ENCODE measurements at places on chromosomes 7 and 10.

DNA sequence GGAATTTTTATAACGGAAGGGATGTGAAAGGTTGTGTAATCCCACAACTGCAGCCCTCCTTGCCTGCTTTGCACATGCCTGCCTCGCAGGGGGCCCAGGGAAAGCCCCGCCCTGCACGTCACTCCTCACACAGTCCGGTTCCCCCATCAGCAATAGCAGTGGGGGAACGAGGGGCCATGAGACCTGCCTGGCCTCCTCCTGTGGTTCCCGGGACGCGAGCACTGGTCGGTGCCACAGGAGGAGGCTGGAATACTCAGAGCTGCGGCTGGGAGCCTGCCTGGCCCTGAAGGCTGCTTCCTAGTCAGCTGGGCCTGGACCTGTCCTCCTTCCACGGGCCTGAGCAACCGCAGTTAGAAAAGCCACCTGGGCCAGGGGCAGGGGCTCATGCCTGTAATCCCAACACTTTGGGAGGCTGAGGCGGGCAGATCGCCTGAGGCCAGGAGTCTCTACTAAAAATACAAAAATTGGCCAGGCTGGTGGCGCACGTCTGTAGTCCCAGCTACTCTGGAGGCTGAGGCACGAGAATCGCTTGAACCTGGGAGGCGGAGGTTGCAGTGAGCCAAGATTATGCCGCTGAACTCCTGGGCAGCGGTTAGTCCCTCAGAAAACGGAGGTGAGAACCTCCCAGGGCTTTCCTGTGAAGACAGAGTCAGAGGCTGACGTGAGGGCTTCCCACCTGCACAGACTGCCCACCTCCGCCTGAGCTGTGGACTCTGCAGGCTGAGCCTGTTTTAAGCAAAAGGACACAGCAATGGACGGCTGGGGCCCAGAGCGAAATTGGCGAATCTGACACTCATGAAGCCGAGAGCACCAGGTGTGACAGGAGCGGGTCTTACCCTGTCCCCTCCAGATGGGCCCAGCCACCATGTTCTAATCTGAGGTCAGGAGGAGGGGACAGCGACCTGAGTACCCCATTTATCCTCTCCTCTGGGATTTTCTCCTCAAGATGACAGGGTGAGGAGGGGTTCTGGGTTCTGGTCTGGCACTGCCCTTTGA, 52.9 kb downstream of the VIPR2 start:
- DNase-seq = no peak

DNA sequence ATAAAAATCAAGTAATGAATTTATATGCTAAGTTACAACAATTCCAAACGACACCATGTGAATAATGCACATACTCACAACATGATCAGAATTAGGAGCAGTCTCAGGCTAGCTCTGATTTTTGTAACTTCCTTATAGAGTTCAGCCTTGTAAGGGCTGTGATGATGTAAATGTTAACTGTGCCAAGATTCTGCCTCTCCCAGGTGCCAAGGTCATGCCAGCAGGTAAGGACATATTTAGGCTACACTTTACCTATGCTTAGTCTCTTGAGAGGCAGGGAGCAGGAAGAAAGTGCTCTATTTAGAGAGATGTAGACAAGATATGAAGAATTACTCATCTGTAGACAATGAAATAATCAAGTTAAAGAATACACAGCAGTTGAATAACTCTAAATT, 53.6 kb upstream of the AGR3 start:
- no peak for DNase-seq

GRCh38 chr10:43305876-43306275, 39.0 kb upstream of the RASGEF1A start:
- no peak for DNase-seq

GRCh38 chr7:151795168-151795811, 81.6 kb downstream of the PRKAG2 start:
- DNase-seq = no peak

DNA sequence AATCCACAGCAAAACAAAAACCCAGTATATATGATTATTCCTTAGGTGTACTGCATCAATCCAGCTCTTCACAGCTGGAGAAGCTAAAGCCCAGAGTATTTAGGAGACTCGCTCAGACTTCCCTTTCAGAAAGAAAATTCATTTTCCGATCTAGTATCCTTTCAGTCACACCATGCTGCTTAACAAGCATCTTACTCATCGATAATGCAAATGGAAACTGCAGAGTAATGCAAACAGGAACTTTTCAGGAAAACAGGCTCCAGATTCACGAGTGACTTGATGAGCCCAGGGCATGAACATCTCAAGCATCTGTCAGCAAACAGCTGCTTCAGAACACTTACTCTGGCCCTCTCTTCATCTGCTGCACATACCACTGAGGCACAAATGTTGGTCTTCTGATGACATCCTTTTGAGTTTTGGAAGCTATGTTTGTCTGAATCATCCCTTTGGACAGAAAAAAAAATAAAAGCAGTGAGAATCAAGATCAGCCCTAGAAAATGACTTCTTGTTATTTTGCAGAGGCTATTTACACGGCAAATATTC, 24.9 kb upstream of the ZC3HAV1L start:
- DNase-seq = no peak

DNA sequence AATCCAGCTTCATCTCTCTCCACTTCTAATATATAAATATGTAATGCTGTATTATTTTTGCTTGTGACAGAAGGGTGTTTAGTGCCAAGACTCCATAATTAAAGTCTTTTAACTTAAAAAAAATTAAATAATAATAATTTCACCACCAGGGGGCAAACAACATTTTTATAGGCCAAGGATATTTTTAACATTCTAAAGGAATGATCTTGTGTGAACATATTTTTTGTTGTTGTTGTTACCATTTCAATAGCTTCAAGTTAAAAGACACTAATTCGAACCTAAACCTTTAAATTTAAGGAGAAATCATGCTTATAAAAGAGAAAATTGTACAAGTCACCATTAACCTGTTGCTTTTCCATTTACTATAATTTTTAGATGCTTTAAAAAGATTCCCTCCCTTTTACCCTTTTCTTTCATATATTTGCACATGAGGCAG, 7.5 kb upstream of the DNAJC1 start:
- no peak for DNase-seq

- no peak for DNase-seq
These were observed 319.2 kb downstream of the CDC14C start for GRCh38 chr7:49243521-49243920.

DNA sequence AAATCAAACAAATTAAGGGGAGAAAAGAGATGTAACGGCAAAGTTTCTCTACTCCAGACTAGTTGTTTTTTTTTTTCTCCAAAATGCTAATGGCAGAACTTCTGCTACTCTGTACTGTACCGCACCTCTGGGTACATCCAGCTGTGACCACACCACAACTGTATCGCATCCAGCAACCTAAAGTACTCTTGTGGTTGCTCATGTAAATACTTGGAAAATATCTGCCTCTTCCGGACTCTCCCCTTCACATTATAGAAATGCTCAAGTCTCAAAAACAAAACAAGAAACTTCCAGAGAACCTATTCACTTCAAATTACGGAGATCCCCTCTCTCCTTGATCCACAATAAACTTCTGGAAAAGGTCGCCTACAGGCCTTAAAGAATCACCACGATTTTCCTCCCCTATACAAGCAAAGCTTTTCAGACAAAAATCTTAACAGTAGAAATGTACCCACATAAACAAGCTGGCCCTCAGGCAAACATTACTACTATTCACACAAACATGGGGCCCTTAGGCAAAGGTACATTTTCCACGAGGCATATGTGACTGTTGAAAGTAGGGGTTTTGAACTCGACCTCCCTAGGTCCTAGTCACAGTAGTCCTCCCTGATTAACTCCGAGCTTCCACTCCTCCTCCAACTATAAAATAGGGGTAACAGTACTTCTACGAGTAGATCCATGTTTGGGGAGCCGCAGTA, 222.9 kb upstream of the MKLN1 start:
- DNase-seq = no peak

DNA sequence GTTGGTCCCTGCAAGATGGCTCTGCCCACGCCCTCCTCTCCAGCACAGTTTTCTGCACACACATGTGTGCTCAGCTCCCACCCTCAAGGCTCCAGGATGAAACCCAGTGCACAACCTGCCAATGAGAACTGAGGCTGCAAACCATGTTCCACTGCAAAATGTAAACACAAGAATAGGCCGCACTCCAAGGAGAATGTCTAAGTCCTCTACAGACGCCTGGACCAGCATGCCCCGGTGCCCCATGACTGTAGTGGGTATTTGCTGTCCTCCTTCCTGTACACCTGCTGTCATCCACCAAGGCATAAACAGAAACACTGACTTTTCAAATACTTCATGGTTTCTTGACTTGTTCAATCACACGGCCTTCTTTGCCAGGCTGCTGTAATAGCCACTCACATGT, 72.6 kb downstream of the COBL start:
- DNase-seq = no peak

- no peak for DNase-seq
These were observed 23.9 kb upstream of the SPAM1 start for GRCh38 chr7:123901101-123901500.

DNA sequence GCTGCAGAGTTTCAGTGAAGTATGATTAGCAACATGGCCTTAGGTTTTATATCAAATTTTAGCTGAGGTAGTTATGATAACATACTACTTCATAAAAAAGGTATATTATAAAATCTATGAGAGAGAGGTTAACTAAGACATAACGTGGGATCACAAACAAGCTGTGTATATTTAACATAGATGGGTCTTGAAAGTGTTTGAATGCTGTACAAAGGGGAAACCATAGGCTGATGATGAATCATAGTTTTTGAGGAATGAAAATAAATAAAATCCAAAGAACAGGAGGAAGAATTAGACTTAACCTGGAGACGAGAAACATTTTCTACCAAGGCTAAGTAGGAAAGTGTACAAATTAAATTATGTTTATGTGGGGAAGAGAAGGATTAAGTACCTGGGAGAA, 119.0 kb downstream of the GNAI1 start:
- DNase-seq = no peak

DNA sequence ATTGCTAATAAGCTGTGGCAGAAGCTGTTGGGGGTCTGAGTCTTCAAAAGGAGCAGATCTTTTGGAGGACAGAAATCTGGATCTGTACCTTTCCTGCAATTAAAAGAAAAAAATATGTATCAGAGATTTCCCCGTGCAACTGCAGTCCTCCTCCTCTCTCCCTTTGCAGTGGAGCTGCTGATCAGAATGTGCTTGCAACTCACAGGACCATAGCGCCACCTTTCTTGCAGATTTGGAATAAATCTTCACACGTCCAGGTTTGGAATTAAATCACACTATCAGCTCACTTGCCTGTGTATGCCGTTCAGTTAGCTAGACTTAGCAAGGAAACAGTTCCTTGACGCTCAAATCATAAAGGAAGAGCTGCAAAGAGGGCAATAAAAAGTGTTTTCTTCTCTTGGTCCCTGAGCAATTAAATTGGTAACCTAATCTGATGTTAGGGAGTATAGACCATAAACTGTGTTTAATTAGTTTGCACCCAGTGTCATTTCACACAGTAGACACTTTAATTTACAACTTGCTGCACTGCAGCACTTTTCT, 77.4 kb downstream of the PON1 start:
- DNase-seq = peak; percentile 75

GRCh38 chr7:117401293-117402002, 25.8 kb downstream of the ASZ1 start:
- no peak for DNase-seq

DNA sequence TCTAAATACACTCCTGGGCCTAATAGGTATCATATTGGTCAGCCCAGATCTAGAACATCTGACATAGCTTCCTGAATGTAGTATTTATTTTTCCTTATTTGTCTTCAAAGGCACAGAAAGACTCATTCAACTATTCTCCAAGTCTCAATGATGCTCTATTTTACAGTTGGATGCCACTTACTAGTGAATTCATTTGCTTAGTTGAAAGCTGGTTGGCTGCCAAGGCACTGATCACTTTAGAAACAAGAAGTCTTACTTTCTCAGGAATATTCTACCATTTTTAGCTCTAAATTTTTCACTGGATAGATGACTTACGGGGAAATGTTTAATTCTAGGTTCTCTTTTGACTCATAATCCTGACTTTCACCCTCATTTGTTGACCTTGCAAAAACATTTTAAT, 863.4 kb downstream of the SORCS1 start:
- DNase-seq = no peak

DNA sequence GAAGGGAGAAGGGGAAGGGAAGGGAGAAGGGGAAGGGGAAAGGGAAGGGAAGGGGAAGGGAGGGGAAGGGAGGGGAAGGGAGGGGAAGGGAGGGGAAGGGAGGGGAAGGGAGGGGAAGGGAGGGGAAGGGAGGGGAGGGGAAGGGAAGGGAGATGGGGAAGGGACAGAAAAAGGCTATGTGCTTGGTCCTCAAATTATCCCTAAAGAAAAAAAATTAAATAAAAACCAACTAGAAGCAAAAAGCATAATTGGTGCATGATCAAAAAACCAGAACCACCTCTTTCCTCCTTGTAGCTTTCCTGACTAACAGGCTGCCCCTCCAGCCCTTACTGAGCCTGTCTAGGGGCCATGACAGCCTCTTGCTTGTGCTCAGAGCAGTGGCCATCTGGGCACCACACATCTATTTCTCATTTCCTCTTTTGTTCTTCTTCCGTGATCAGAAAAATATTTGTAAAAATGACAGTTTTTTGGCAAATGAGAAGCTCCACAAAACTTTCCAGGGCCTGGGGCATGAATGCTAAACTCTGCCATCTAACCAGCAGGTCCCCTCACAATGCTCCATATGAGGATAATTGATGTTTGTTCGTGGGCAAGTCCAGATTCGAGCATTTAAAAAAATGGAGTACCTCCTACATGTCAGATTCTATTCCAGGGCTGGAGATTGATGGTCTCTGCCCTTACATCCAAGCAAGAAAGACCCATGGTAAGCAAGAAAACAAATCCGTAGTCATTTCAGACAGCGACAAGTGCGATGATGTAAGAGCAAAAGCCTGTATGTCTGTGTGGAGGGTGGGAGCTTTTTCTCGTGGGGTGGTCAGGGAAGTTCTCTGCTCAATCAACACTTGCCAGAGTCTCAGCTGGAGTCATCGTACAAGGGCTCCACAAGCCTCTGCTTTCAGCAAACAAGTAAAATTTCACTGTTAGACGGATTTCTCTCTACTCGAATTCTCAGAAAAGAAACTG, 320.9 kb downstream of the WDR11 start:
- DNase-seq = no peak

DNA sequence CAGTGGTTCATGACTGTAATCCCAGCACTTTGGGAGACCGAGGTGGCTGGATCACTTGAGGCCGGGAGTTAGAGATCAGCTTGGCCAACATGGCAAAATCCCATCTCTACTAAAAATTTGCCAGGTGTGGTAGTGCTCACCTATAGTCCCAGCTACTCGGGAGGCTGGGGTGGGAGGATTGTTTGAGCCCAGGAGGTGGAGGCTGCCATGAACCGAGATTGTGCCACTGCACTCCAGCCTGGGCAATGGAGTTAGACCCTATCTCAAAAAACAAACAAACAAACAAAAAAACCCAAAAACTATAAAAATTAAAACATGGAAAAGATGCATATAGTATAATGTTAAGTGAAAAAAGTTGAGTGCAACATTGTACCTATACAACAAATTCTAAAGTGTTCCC, 81.4 kb downstream of the AKR1D1 start:
- no peak for DNase-seq

GRCh38 chr10:37671802-37672201, 185.6 kb downstream of the ZNF248 start:
- no peak for DNase-seq

GRCh38 chr7:120554960-120555571, 282.1 kb downstream of the KCND2 start:
- DNase-seq = no peak

GRCh38 chr7:29254591-29254990, 60.0 kb downstream of the CHN2 start:
- no peak for DNase-seq

Measured in NCI-H2107 (cell line).